ENCODE measurements at places on chromosomes 7 and 10.
A peak's percentile ranks its signal among the peaks of the same experiment; 100 is the strongest.

DNA sequence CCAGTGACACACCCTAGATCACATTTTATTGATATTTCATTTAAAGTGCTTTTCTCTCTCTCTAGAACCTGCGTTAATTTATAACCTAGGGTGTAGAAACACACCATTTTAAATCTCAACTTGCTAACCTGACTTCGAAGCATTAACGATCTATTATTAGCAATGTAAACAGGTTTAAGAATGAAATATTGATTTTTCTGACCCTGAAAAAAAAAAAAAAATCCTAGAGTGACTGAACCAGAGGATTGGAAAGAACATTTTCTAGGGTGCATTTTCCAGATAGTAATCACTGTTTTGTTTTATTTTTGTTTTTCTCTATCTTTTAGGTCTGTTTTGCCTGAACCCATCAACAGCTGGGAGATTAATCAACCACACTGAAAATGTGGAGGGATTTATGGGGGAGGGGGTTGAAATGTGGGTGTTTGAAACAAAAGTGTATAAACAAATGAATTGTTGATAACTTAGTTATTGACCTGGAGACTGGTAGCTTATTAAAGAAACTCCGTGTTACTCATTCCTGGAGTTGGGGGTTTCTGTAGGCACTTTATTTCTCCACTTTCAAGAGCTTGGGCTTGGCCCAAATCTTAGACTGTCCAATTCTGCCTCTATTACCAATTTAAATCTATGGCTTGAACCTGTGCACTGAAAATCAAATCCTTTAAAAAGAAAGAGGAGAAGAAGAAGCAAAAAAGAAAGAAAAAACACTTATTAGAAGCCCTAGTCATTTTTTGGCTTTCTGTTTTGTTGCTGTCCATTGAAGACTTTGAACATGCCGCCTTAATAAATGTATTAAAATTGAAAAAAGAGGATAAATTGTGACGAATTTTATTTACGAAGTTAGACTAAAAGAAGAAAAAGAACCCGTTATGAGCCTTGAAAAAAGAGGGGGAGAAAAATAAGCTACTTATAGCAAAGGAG is 2.8 kb downstream of the HOXA2 start:
- no peak for DNase-seq

GRCh38 chr10:65065278-65065677 is 1544.1 kb downstream of the REEP3 start:
- no peak for DNase-seq

DNA sequence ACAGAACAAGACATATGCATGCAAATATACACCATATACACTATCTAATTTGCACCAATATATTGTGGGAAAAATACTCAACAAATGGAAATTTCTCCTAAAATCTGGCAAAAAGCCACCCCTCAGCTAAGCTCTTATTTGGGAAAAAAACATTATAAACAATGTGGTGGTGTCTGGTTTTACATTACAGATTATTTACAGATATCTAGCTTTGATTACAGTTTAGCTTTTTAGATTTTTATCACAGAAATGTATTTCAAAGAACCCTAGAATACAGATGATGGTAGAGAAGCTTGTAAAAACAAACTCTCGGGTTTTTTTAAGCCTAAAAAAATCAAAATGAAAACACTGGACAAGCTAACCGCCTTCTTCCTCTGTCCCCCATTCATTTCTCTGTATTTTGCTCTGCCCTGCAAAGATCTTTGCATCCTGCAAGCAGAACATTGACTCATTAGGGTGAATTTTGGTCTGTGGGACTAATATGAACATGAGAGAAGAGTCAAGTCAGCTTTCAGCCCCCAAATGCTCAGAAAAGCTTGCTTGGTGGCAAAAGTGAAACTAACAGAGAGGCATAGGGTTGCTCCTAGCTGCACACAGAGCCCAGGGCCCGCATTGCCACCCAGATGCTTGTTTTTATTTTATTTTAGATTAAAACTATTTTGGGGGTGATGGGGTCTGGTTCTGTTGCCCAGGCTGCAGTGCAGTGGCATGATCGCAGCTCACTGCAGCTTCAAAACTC is 88.8 kb upstream of the LYZL1 start:
- no peak for DNase-seq

DNA sequence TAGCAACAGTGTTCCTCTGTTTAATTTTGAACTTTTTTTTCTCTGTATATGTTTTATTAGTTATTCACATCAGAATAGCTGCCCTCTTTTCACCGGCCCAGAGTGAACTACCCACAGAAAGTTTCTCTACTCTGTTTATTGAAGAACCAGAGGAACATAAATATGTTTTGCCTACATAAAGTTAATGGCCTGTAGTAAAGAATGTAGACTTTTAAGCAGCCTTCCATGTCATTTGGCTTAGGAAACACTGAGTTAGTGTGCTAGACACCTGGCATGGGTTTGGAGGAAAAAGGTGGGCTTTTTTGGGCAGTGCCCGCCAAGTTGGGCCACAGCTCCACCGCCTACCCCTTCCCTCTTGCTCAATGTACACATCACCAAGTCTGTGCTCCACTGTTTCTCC is 8.9 kb upstream of the MEST start:
- DNase-seq = no peak

GRCh38 chr10:70692043-70692603 is 19.8 kb downstream of the ADAMTS14 start:
- no peak for DNase-seq

- no peak for DNase-seq
Observed at GRCh38 chr10:78551184-78552005, 517.4 kb upstream of the ZMIZ1 start.

DNA sequence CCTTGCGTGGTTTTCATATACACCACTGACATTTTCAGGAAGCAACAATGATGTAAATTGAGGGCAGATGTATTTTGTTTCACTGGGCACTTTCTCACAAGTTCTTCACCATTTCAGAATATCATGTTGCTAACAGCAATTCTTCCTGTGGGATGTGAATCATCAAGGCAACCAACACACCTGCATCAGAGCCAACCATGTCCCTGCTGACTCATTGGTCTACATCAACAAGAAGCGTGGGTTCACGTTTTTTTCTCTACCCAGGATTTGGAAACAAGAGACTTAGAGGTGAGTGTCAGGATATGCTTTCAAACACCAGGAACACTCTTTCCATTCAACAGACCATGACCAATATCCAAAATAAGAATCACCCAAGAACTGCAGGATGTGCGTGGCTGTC is 203.9 kb downstream of the TEX36 start:
- DNase-seq = no peak

- no peak for DNase-seq
Observed at GRCh38 chr7:1979591-1980560, 252.9 kb downstream of the MAD1L1 start.

GRCh38 chr7:120054376-120055100 is 218.4 kb upstream of the KCND2 start:
- DNase-seq = no peak

DNA sequence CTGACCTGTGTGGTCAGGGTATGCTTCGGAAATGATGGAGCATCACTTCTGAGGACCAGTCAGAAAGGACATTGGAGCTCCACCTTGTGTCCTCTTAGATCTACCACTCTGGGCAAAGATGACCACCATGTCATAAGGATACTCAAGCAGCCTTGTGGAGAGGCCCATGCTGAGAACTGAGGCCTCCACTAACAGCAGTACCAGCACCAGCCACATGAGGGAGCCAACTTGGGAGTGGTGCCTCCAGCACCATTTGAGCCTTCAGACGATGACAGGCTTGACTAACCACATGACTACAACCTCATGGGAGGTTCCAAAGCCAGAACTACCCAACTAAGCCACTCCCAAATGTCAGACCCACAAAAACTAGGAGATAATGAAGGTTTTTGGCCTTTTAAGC is 116.0 kb downstream of the NPTX2 start:
- DNase-seq = peak; percentile 80

DNA sequence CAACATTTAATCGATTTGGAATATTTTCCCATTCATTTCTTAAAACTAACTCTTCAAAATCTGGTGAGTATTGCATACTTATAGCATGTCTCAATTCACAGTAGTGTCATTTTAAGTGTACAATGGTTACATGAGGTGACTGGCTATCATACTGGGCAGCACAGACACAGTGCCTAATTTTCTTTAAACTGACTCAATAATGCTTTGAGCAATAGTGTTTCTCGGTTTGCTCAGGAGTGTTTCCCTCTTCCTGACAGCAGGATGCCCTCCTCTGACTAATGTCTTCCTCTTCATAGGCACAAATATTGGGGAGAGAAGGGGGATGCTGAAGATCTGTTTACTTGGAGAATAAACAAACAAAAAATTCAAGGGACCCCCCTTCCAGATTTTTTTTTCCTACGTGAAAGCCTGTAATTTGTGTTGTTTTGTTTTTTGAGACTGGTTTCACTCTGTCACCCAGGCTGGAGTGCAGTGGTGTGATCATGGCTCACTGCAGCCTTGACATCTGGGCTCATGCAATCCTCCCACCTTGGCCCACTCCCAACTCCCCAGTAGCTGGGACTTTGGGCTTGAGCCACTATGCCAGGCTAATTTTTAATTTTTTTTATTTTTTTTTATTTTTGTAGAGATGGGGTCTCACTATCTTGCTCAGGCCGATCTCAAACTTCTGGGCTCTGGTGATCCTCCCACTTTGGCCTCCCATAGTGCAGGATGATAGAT is 2.2 kb downstream of the MRC1 start:
- DNase-seq = no peak

- DNase-seq = peak; percentile 41
Observed at GRCh38 chr10:23157691-23158369, 34.3 kb upstream of the PTF1A start.

DNA sequence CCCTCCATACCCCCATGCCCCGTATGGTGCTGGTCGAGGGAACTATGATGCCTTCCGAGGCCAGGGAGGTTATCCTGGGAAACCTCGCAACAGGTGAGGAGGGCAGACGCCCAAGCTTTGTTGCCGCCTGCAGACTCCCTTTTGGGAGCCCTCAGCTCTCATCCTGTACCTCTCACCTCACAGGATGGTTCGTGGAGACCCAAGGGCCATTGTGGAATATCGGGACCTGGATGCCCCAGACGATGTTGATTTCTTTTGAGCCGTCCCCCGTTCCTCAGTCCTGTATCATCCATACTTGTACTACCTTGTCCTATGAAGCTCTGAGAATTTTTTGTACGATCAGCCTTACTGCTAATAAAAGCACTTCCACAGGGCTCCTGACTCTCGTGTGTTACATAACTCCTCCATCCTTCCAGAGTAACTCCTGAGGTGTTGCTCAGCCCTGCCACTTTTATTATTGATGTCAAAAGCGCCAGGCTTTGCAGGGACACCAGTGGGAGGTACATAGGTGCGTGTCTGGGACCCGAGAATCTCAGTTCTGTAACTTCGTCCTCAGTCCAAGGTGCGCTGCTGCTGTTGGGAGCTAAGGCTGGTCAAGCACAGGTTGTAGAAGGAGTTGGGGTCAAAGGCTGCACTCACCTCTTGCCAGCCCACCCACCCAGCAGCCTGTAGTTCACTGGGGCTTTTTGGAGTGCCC is 1.1 kb downstream of the UFSP1 start:
- no peak for DNase-seq

GRCh38 chr7:22352887-22353286 is 4.1 kb downstream of the RAPGEF5 start:
- DNase-seq = no peak

GRCh38 chr7:140375892-140376730 is 22.2 kb downstream of the SLC37A3 start:
- peak; percentile 77 for DNase-seq

GRCh38 chr7:128303643-128304042 is 40.1 kb downstream of the RBM28 start:
- no peak for DNase-seq

Data from activated CD4-positive, alpha-beta T cell treated with anti-CD3 and anti-CD28 coated beads, Interleukin-2, Interleukin-6, amounts not matched to agents 100 ng/mL and 50 ng/mL, durations not matched to agents 16 hours and 8 hours (primary cell).